ENCODE measurements at places on chromosomes 5 and 9.

- DNase-seq = no peak
These were observed 87.6 kb downstream of the CARTPT start for GRCh38 chr5:71806711-71807110.

- no peak for DNase-seq
These were observed 44.1 kb downstream of the C9orf50 start for GRCh38 chr9:129576546-129577543.

DNA sequence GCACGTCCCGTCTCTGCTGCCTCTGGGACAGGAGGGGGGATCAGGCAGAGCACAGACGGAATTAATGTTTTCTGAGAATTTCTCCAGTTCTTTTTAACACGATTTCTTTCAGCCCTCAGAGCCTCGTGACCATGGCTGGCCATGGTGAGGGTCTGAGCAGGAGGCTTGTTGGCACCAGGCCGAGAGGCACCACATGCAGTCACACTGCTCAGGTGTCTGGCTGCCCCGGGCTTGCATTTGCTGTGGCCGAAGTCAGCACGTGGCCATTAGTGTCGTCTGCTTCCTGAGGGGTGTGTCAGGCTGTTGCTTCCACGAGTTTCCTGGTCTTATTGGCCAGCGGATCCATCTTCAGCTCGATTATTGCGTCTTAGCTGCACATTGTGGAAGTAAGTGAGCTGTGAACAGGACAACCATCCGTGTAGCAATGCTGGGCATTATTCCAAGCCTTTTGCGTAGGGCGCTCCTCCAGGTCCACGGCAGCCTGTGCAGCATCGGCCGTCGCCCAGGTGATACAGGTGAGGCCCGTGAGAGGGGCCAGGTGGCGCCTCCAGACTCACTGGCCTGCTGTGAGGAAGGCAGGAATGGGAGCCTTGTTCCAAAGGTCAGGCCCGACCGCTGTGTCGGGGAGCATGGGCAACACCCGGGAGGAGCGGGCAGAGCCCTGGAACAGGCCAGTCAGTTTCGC is 114.2 kb upstream of the CACNA1B start:
- no peak for DNase-seq

DNA sequence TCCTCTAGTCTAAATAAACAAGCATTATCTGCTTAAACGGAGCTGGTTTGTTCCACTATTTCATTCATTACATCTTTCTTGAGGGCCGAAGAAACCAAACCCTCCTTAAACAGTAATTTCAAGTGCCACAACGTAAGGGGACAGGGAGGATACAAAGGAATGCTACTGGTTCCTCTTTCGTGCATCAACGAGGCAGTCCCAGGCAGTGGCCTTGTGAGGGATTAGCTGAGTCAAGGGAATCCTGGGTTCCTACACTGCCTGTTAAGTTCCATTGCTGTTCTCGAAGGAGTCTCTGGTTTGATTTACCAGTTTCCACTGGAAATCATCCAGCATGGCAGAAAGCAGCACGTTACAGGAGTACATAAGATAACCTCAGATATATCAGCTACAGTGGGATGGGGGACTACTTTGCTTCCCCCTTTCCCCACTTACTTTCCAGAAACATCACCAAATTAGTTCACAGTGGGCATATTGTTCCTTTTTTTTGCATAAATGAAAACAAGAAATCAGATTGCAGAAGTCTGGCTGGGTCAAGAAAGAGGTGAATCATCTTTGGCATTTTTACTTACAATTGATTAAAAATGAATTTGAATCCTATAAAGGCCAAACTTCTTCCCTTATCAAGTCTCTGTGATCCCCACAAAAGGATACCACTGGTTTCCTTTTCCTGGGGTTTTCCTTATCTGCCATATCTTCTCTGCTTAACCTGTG is 2.5 kb upstream of the RANBP3L start:
- no peak for DNase-seq

GRCh38 chr5:127330116-127330515 is 39.5 kb downstream of the MEGF10 start:
- DNase-seq = no peak

DNA sequence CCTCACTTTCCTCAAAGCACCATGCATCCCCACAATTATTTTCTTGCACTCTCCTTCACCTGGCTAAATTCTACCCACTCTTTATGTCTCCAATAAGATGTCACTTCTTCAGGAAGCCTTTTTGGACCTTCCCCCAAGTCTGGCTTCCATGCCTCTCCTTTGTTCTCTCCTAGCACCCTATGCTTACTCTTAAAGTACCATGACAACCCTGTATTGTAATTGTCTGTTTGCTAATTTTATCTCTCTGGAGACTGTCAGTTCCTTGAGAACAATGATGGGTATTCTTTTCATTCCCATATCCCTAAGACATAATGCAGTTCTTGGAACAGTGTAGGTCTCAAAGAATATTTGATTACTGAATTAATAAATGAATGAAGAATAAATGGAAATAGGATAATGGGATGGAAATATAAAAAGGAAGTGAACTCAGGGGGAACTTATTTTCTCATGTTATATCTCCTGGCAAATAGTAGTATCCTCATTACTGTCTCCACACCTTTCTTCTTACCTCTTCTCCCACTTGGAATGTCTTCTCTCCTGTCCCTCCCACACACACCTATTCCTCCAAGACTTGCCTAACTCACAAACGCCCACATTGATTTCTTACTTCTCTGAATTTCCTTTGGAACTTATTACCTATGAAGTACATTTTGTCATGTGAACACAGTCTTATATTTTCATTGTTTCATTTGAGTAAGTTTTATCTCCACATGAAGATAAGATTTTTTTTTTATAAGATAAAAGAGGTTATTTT is 499.1 kb downstream of the NFIB start:
- DNase-seq = no peak

DNA sequence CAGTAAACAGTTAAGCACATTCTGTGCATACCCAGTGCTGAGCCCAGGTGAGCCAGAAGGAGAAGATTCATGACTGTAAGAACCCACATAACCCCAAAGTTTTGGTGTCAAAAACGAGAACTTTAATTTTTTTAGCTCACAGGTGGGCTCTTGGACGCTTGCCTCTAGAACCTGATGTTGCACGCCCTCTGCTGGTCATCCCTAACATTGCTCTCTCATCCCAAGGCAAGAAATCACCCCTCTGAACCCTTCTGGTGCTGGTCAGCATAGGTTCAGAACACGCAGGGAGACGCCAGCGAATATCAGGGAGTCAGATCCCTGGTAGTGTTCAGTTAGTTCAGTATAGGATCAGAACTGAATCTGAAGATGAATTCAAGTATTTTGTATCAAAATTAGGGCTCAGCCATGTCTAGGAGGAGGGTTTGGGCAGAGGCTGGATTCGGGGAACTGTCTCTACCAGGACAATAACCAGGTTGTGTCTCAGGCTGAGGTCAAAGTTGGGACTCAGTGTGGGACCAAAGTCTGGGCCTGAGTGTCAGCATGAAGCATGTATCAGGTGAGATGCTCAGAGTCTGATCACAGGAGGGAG is 4.1 kb upstream of the DNAJB5 start:
- peak; percentile 40 for DNase-seq

- no peak for DNase-seq
These were observed 14.8 kb downstream of the ODF2 start for GRCh38 chr9:128470560-128470959.

GRCh38 chr5:40367255-40367654 is 312.5 kb upstream of the PTGER4 start:
- peak; percentile 19 for DNase-seq

GRCh38 chr5:61840361-61840760 is 465.6 kb upstream of the KIF2A start:
- no peak for DNase-seq

DNA sequence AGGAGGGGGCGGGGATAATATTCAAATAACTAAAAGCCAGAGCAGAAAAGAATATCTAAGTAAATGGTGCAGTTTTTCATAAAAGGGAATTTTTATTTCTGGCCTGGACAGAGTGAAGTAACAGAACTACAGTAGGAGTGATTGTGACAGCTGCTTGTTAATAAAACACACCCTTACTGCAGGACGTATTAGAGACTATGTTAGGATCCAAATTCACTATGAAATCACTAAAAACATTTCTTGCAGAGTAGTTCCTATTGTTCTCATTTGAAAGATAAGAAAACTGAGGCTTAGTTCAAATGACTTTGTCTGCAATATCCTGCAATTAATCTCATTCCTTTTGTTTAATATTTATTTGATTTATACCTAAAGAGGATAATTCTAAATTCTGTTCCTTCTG is 39.5 kb downstream of the FAM174A start:
- DNase-seq = no peak

DNA sequence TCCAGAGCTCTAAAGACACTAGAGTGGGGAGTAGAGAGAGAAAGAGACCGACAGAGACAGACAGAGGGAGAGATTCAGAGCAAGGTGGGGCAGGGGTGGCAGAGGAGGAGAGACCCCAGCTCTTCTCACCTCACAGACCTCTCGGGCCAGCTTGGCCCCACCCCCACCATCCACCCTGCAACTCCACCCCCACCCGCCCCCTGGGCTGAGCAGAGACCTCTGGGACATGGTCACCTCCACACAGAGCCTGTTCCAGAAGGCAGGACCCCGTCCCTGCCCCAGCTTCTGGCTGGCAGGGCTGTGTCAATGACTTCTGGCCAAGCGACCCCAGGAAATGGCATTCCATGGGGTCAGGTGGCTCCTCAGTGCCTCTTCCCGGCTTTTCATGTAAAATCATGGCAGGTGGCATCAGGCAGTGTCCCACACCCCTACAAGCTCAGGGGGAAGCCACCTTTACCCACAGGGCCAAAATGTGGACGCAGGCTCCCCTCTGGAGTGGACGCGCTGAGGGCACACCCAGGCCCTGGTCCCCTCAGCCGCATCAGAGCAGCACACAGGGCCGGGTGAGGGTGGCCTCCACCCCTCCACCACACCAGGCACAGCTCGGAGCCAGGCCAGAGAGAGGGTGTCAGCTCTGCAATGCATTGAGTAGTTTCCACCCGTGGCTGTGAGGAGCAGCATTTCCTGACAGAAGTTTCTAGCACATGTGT is 131.2 kb upstream of the LPCAT1 start:
- DNase-seq = no peak

DNA sequence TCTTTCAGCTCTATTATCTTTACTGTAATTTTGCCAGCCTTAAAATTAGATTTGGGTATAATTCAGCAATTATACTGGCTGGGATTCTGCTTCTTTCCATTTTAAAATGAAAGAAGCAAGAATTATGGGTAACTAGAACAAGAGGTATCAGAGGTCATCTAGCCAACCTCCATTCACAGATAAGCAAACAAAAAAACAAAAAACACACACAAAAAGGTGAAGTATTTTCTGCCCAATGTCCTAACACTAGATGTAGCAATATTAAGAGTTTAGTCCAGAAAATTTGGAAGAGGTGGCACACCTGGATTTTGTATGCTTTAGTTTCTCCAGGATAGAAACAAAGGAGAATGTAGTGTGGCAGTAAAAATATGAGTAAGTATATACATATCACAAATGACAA is 68.1 kb upstream of the ANXA1 start:
- DNase-seq = no peak

DNA sequence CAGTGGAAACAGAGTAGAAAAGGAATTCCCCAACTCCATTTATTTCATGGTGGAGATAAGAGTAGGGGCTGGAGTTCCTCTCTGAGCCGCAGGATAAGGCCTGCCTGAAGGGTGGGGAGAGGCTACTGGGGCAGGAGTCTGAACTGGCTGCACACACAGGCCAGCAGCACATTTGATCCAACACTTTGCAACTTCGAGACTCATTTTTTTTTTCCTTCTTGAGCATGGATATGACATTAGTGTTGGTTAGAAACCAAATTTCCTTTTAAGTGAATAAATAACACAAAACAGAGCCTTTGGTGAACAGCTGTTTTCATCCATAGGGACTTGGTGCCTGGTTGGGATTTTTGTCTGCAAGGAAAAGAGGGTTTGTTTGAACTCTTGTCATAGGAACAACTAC is 76.6 kb downstream of the RALGPS1 start:
- no peak for DNase-seq

- no peak for DNase-seq
These were observed 14.0 kb upstream of the ACSL6 start for GRCh38 chr5:132025403-132025971.

- no peak for DNase-seq
These were observed 347.2 kb upstream of the CD180 start for GRCh38 chr5:67543720-67544270.

- DNase-seq = no peak
These were observed 35.3 kb downstream of the MPDZ start for GRCh38 chr9:13244181-13244580.

GRCh38 chr5:155282503-155283107 is 269.1 kb downstream of the KIF4B start:
- no peak for DNase-seq

DNA sequence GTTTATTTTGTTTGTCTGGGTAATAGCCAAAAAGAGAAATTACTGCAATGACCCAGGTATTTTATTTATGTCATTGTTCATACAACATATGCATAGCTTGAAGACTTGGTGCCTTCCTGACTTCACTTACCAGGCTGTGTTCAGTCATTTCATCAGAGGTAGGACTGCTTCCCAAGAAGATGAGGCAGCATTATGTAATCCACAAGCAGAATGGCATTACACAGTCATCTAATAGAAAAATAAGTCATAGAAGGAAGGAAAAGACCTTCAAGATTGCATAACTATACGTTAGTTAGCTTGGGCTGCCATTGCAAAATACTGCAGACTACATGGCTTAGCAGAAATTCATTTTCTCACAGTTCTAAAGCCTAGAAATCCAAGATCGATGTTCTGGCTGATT is 167.5 kb downstream of the NMUR2 start:
- DNase-seq = no peak

GRCh38 chr5:76688836-76689235 is 27.1 kb upstream of the F2R start:
- DNase-seq = no peak

- DNase-seq = no peak
These were observed 254.8 kb upstream of the PANK3 start for GRCh38 chr5:168833936-168834335.

DNA sequence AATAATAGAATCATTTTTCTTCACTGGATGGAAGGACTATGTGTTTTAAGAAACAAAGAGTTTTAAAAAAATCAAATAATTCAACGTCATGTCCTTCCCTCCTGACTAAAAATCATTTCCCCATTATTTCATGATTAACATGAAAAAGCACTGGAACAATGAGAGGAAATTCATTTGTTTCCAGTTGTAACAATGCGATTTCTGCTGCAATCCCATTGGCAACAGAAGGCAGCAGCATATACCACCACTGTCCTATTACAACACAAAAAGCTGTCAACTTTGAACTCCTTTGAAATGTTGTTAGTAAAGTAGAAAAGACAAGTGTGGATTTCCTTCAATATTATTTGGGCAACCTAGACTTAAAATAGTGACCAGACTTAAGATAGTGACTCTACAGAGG is 3.1 kb downstream of the C5orf63 start:
- no peak for DNase-seq

DNA sequence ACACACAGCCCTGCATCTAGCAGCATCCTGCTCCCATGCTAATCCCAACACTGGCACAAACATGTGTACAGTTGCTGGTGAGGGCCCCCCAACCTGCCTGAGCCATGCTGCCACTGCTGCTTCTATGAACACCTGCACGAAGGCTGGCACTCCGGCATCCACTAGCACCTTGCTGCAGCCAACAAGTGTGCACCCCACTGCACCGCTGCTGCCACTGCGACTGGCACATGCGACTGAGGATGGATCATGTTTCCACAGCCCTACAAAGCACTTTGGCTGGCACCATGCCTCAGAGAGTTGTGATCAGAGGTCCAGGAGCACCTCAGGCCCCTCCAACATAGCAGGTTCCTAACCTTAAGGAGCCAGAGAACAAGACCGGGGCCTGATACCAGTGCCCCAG is 7.8 kb upstream of the PDCD1LG2 start:
- DNase-seq = no peak

Data from central memory CD4-positive, alpha-beta T cell (primary cell).